ENCODE measurements at places on chromosomes 3 and 15.

GRCh38 chr3:186264608-186265400 is 97.2 kb downstream of the DGKG start:
- no peak for DNase-seq

DNA sequence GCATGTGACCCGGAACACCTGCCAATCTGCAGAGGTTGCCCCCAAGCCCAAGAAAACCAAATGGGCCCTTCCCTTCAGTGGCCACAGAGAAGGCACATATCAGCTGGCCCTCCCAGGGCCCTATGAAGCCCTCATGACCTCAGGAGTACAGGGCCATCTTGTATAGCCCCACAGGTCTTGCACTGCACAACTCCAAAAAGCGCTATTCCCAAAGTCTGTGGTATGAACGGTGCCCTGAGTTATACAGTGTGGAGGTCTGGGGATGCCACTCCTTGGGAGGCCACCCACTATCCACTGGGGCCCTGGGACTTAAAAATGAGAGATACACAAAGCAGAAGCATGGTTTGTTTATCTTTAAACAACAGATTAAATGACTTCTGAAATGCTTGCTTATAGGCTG is 61.5 kb downstream of the CAPN7 start:
- DNase-seq = no peak

- DNase-seq = no peak
Measured at GRCh38 chr3:153442386-153442785, 280.4 kb downstream of the RAP2B start.

- peak; percentile 91 for DNase-seq
Measured at GRCh38 chr3:172355836-172356235, 92.4 kb downstream of the GHSR start.

GRCh38 chr3:8776406-8776805 is 7.0 kb upstream of the OXTR start:
- no peak for DNase-seq

DNA sequence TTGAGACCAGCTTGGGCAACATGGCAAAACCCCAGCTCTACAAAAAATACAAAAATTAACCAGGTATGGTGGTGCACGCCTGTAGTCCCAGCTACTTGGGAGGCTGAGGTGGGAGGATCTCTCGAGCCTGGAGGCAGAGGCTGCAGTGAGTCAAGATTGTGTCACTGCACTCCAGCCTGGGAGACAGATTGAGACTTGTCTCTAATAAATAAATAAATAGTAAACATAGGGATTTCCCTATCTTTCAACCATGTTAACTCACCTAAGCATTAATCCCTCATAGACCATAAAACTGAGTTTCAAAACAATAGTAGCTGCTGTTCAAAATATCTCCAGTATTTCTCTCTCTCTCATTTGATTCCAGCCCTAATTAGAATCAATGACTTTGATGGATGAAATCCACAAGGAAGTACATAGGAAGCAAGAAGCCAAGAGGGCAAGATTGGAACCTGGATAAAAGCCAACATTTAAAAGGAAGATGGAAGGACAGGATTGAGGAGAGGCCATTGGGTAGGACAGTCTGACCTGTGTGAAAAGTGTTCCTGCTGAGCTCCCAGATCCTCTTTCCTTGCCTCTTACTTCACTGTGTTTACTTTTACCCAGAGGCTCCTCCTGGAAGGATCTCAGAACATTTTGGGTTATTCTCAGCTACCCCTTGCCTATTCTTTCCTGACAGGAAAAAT is 12.4 kb upstream of the TTBK2 start:
- DNase-seq = no peak

DNA sequence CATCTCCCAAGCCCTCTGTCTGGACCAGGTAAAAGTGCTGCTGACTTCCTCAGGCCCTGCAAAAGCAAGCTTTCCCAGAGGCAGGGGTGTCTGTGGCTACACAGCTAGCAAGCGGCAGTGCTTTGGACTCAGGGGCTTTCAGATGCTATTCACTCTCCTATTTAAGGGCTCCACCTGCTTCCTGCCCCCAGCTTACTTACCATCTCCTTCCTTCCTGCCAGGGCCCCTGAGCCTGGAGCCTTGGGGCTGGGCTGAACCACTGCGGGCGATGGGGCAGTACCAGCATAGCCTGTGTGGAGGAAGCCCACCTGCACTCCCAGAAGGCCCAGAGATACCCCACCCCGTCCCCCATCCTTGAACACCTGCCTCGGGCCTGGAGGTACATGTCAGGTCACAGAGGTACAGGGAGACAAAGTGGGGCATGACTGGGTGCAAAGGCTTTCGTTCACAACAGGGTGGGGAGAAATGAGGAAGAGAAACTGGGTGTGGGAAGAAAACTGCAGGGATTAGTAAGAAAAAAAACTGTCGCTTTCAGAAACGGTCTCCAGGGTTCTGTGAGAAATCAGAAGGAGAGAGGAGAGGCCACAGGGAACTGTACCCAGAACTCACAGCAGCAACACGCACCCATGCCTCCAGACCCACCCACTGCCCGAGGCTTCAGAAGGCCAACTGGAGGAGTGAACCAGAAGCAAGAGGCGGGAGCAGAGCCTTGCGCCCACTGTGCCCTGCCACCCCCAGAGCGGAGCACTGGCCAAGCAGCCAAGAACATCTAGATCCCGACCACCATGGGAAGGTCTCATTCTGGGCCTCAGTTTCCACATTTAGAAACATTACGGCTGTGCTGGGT is 49.5 kb downstream of the CCDC12 start:
- no peak for DNase-seq

- no peak for DNase-seq
Measured at GRCh38 chr15:25690673-25691543, 172.2 kb downstream of the ATP10A start.

GRCh38 chr3:58999774-59000160 is 50.1 kb downstream of the CFAP20DC start:
- DNase-seq = no peak

DNA sequence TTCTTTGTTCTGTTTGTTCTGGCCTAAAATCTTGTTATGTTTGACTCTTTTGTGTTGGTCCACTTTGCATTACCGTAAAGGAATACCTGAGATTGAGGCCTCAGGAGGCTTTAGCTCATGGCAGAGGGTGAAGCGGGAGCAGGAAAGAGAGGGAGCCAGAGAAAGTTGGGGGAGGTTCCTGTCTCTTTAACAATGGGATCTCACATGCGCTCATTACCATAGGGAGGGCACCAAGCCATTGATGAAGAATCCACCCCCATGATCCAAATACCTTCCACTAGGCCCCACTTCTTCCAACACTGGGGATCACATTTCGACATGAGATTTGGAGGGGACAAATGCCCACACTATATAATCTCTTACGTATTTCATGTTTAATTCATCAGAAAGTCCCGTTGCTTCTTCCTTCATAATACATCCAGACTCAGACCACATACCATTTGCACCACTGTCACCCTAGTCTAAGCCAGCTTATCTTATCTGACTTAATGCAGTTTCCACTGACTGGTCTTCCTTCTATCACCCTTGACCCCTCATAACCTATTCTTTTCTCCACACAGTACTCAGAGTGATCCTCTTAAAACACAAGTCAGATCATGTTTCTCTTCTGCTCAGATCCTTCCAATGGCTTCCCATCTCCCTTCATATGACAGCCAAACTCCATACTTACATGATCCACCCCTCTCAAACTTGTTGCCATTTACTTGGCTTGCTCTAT is 13.5 kb downstream of the KBTBD8 start:
- no peak for DNase-seq

- DNase-seq = no peak
Measured at GRCh38 chr3:33317963-33318709, 40.9 kb downstream of the FBXL2 start.

- DNase-seq = no peak
Measured at GRCh38 chr3:178343433-178344038, 192.7 kb upstream of the KCNMB2 start.

DNA sequence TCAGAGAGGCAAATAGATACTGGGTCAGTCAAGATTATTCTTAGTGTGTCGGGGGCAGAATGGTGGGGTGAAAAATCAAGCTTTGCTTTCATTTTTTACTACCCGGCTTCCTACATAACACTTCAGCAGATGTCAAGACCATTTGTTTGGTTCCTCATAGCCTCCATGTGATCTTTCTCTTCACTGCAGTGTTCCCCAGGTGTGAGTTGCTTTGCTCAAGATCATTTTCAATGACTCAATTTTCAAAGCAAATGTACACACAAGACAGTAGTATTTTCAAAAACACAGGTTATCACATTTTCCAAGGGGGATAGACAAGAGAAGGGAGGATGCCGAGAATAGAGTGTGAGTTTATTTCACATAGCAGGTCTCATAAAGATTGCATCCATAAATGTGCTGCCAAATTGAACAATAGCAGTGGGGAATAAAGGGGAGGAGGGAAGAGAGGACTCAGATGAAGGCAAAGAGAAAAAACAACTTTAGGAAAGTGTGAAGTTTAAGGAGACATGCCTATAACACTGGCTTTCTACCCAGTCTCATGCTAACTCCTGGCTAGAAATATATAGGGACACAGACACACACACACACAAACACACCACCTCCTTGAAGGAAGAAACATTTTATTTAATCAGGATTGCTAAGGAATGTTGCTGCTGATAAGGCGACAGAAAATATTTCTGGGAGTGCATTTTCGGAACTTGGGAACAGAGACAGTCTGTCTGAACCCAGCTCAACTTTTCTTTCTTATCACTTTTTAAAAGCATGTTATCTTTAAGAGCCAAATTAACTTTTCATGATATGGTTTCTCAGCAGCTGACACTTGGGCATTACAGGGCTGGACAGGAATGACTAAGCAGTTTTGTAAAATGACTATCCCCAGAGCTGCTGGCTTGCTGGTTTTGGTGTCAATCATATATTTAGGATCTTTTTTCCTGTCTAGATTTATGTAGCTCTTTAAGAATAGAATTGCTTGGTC is 402.4 kb downstream of the RBMS3 start:
- DNase-seq = no peak

GRCh38 chr15:88476635-88477060 is 9.1 kb downstream of the MRPS11 start:
- peak; percentile 50 for DNase-seq

DNA sequence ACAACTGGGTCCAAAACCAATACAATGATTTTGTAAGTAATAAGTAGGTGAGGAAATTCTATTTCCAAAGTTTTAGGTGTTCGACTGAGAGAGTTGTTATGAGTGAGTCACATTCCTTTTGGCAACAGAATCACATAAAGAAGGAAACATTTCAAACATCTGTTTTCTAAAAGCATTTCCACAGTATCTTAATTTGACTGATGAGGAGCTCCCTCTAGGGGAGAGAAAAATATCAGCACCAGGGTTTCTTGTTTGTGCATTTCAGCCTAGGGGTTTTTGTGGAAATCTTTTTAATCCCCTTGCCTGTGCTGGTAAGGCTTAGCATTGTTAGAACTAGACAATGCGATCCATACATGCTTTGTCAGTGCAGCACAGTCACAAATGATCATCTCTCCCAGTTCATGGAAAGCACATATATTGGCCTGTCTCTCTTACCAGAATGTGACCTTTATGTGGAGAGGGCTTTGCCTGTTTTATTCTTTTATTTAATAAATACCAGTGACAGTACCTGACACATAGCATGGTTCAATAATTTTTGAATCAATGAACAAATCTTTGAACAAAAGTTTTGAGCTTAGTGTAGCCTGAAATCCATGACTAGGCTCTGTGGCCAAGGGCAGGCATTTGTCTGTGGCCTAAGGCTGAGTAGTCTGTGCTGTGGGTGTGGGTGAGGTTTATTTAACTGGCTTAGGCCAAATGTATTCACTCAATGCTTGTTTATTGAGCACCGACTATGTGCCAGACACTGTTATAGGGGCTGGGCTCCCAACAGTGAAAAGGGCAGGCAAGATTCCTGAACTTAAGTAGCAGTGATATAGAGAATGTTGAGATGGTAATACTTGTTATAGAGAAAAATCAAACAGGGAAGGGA is 21.1 kb upstream of the IQCF6 start:
- DNase-seq = peak; percentile 45

- DNase-seq = no peak
Measured at GRCh38 chr3:69033470-69033869, 18.7 kb downstream of the TMF1 start.

DNA sequence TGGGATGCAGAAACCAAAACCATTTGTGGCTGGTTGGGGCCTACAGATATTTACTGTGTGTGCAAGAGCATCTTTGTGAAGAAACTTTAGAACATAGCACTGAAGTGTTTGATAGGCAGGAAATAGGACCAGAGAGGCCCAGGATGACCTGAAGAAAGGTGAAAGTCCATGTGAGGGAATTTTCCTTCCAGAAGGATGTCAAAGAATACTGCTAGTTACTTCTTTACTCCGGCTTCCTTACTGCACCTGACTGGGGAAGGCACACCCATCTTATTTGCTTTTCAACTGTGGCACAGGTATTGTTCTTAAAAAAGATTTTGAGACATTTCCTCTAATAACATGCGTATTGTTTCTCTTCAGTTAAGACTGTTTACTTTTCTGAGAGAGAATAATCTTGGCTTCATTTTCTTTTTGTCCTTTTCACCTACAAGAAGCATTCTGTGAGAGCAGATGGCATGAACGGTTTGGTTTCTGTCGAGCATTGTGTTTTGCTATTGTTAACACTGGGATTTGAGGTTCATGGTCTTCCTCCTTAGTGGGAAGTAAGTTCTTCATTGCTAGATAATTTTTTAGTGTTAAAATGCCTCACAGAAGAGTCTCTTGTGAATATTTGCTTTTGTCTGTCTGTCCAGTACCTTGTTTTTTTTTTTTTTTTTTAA is 71.5 kb downstream of the SLCO3A1 start:
- no peak for DNase-seq

DNA sequence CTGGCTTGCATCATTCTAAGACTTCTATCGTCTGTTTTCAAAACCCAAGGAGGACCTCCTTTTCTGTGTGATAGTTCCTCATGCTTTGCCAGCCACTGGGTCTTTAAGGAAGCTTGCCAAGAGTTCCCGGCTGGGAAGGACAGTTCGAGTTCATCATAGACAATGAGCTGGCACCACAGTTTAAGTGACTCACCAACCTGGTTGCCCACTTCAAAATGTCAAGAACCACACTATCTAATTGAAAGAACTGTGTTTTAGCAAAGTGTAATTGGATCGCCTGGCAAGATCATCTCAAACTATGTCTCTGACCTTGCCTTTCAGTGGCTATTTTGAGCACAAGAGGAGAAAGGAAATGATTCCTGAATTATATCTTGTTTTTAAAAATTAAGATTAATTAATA is 27.9 kb downstream of the SOX2 start:
- peak; percentile 49 for DNase-seq

DNA sequence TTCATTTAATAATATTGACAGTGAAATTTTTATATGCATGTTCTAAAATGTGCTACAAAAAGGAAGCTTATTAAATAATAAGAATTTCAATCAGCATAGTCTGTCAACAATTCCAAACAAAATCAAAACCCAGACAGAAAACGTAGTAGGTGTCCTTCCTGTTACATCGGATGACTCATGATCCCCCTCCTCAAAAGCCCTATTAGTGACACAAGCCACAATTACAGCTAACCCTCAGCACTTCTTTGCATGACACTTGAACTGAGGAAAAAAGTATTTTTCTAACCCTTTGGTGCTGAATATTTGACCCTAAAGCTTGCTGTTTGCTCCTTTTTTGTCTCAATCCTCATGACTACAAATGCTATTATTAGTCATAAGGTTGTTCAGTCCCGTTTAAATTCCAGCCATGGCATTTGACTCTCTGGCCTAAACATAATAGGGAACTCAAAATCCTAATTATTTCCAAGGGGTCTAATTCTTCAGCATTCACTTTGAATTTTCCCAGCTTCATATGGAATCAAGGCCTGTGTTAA is 78.1 kb downstream of the COL8A1 start:
- no peak for DNase-seq

Data from NCI-H1105 treated with DMSO at 0.1 percent for 48 hours (cell line).